ENCODE measurements at places on chromosomes 12 and 14.

GRCh38 chr12:104873374-104873773, 84.7 kb downstream of the SLC41A2 start:
- no peak for DNase-seq

DNA sequence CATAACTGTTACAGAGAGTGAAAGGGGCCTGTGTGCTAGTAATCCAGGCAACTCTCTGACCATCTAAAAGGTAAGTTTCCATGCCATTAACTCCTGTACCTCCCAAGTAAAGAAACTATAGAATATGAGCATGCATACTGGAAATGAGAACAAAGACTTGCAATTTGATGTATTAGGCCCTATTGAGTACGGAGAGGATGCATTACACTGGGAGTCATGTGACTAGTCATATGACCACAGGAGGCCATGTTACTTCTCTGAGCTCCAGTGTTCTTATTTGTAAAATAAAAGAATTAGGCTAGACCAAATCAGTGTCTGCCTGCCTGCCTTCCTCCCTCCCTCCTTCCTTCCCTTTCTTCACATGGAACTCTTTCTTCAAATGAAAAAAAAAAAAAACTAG, 440.1 kb upstream of the CCDC196 start:
- no peak for DNase-seq

- no peak for DNase-seq
Observed at GRCh38 chr12:76726626-76727025, 37.3 kb upstream of the ZDHHC17 start.

- DNase-seq = peak; percentile 14
Observed at GRCh38 chr14:54175298-54175942, 218.8 kb upstream of the BMP4 start.

- no peak for DNase-seq
Observed at GRCh38 chr12:117091758-117092510, 7.3 kb downstream of the TESC start.

GRCh38 chr14:36455241-36455627, 64.8 kb downstream of the NKX2-1 start:
- DNase-seq = no peak

DNA sequence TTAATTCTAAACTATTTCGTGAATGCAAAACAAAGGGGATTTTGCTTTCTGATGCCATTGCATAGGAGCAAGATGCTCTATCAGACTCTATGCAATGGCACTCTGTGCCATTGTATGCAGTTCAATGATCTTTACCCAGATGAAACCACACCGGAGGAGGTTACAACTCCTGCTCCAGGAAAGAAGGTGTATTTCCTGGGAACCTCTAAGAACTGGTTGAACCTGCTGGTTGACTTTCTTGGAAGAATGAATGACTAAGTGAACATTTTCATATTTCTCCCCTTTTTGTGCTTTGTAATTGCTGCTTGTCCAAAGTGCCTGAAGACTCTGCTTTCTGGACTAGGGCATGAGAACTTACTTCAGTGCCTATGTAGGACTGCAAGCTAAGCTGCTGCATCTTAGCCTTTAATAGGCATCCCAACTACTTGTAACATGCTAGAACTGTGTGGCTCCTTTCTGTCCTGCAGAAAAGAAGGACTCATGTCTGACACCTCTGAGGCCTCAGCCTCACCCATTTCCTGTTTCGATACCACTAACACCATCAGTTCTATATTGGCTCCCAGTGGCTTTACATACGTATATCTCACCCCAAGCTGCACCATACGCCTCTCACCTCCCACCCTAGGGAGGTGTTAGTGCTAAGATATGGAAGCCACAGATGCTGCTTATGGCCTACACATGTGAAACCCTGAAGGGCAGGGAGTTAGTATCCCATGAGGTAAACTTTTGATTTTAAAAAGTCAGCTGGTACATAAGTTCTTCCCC, 193.5 kb upstream of the CNOT2 start:
- peak; percentile 5 for DNase-seq

DNA sequence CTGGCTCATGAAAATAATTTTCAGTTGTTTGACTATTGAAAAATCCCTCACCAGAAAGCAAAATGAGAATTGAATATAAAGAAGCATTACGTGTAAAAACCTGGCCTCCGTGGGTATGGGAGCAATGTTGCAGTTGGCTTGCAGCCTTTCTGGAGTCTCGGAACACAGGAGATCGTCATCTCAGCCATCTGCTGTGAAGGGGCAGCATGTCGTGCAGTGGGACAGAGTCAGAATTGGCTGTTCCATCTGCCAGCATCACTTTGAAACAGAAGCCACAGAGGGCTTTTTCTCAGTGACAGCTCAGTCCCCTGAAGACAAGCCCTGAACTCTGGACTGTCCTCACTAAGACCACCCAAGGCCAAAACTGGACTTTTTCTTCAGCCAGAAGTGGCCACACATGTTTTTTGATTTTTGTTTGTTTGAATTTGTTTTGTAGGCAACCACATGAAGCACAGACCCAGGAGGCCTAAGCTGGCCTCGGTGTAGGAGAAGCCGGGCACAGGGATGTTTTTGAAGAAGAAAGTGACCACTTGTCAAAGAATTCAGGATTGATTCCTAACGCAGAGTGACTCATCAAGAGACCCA, 170.8 kb upstream of the DYRK2 start:
- DNase-seq = no peak

- DNase-seq = no peak
Observed at GRCh38 chr14:61566537-61567225, 128.6 kb upstream of the HIF1A start.

- no peak for DNase-seq
Observed at GRCh38 chr12:52198454-52199215, 6.8 kb upstream of the KRT80 start.

- no peak for DNase-seq
Observed at GRCh38 chr12:120472521-120472920, 3.0 kb upstream of the SRSF9 start.

DNA sequence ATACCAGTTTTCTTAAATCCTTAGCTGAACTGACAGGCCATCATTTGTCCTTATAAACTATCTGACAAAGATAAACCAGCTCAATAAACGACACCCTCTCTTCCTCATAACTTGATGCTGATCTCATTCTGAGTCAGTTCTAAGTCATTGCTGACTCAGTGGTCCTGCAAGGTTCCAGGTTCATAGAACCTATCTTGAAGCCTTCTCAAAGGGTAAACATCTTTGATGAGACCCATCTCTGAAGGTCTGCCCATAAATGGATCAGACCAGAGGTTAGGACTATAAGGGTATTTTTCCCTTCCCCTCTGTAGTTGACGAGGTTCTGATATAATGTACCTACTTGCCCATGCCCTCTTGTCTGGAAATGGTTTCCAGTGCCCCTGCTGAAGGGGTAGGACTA, 11.9 kb downstream of the NAA25 start:
- no peak for DNase-seq

DNA sequence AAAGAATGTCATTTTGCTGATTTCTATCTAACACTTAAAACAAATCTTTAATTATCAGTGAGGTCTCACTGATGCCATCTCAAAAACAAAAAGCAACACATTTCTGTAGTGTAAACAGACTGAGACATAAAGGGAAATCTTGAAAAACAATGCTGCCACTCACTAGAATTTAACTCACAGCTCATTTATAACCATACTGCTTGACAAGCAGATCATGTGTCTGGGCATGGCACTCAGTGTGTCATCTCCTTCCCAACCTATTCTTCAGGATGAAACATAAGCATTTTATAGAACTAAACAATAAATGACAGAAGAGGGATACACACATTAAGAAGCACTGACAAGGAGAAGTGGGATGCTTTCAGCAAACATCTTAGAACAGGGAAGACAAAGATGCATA, 22.4 kb downstream of the ATF7 start:
- no peak for DNase-seq

DNA sequence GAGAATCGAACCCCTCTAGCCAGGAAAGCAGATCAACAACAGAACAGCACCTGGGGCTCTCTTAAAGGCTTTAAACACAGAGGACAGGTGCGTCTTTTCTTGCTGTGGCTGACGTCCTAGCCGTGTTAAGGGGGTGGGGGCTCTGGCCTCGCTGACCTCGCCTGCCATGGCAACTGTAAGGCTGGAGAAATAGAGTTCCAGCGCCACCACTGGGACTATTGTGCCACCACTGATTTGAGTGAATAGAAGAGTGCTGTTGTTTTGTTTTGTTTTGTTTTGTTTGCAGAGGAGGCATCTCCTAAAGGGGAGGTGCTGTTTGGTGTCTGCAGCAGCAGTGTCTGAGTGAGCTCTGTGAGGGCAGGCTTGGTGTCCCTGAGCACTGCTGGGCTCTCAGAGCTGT, 34.2 kb upstream of the PRMT8 start:
- no peak for DNase-seq

DNA sequence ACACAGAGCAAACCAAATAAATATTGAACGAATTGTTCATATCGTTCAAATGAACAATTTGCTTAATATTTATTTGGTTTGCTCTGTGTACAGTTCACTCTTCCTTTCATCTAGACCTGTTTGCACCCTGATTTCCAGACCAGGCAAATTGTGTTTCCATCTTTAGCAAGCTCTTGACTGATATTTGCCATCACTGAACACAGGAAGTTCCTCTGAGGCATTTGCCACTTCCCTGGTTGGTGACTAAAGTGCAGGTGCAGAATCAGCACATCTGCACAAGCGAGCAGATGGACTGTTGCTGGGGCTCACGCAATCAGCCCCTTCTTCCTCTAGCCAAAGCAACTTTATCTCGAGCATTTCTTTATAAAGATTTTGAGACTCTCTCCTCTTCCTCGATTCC, 112.9 kb downstream of the DAAM1 start:
- DNase-seq = no peak

DNA sequence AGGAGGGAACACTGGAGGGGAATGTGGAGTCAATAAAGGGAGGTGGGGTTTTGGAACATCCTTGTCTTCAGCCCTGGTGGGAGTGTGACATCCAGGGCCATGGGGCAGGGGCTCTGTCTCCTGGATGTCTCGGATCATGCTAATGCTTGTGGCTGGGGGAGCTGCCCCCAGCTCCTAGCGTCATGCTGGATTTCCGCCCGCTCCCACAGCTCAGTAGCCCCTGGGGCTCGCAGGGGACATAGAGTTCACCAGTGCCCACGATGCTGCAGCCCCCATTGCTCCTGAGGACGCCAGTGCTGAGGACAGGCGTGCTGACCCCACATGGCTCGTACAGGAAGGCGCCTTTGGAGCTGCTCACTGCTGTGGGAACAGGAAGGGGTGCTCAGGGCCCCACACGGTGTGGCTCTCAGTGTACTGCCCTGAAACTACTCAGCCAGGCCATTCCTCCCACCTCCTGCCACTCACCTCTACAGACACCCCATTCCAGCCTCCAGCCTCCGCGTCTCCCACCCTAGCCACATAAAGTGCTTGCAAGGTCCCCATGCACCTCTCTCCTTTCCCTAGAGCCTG, 9.5 kb upstream of the KRT84 start:
- DNase-seq = no peak

GRCh38 chr12:123120452-123121166, 30.3 kb downstream of the PITPNM2 start:
- peak; percentile 72 for DNase-seq

All from CD8-positive, alpha-beta T cell (primary cell).